ENCODE measurements at places on chromosomes 16 and 17. TPM values are rescaled to one million over a fixed set of nuclear protein-coding genes. Genes with fewer than 3 reads are reported as not detected.

GRCh38 chr17:47745037-47745380 is 12.0 kb downstream of the TBX21 start:
- no peak for DNase-seq

DNA sequence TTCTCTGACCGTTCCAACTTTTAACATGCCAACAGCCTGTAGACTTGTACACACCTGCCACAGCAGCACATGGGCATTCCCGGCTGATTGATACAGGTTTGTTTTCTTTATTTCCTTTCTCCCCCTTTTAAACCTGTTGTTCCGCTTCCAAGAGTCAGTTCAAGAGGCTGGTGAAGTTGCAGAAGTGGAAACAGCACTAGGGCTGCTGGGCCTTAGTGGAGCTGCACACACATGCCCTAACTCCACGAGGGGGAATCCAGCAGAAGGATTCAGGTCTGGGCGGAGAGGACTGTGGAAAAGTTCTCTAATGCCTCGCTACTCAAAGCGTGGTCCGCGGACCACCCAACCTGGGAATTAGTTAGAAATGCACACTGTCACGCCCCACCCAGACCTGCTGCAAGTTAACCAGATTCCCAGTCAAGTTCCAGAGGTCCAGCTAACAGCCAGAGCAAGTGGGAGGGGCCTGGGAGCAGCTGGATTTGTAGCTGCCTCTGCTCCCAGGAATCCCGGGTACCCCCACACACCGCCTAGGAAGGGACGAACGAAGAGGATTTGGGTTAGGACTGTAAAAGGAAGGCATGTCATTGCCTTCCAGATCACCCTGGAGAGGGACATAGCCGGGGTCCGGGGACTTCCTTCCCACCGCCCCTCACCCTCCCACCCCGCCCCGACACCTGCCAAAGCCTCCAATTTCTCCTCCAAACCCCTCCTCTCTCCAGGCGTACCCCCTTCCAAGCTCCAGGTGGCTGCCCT is 542 bp downstream of the SLC39A11 start:
- DNase-seq: no peak

The CD79B gene
- total RNA-seq: 31.8 TPM

The CENPX gene
- total RNA-seq: 109 TPM

DNA sequence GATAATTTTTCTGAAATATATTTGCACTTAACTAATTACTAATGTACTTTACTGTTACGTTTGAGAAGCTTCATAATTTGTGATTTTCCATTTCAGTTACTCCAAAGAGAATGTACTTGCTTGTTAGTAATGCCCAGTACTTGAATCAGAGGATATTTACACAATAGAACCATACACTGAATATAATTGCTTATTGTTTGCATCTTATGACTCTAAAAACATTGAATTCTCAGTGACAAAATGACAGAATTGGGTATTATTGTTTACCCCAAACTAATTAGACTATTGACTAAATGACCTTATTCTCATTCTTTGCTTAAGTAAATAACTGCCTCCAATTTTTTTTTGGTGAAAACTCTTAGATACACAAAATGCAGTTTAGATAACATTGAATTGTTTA is 8.9 kb downstream of the CCP110 start:
- DNase-seq: no peak

DNA sequence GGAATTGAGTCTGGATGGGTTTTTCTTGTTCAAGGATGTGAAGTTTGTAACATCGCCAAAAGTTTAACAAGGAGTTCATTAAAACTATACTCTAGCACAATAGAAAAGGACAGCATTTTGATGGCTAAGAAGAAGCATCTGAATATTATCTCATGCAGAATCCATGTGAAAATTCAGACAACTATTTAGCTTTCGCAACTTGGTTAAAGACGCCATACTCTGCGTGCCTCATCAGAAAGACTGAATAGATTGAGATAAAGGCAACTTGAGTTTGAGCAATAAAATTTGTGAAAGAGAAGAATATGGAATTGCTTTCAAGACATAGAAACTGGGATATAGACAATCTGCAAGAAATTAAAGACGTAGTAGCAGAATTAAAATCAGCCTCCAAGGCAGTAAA is 151.1 kb upstream of the MYOCD start:
- no peak for DNase-seq

GRCh38 chr16:372302-372983 is 2.1 kb upstream of the MRPL28 start:
- no peak for DNase-seq

- no peak for DNase-seq
Measured at GRCh38 chr17:42138749-42139492, 15.9 kb downstream of the RAB5C start.

The CLEC10A gene
- total RNA-seq: not detected

DNA sequence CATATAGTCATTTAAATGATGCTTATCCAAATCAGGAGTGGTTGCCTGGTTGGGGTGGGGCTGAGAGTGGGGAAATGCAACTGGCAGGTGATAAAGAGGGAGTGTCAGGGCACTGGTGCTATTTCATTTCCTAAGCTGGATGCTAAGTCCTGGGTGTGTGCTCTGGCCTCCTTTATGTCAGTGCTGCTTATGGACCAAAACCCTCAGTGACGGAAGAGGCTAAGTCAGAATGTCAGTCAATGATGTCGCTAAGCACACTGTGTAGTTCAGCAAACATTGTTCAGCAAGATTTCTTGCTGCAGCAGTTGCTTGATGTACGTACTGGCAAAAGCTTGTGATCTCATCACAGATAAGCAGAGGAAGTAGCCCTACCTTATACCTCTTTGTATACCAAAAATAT is 16.4 kb upstream of the FLCN start:
- no peak for DNase-seq

DNA sequence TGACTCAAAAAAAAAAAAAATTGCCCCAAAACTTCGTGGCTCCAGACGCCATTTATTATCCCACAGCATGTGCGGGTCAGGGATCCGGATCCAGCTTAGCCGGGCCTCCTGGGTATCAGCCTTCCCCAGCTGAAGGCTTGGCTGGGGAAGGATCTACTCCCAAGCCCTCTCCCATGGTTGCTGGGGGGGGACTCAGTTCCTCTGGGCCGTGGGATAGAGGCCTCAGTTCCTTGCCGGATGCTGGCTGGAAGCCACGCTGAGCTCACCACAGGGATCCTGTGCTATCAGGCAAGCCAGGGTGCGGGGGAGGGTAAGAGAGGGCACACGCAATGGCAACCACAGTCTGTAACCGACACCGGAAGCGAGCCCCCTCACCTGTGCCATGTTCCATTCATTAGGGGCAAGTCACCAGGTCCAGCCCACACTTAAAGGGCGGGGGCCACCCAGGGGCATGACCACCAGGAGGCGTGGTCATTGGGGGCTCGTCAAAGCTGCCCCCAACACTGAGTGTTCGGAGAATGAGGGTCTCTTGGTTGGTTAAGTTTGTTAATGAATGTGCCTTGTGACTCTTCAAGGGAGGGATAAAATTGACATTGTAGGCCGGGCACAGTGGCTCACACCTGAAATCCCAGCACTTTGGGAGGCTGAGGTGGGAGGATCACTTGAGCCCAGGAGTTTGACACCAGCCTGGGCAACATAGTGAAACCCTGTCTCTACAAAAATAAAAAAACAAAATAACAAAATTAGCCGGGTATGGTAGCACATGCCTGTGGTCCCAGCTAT is 210.0 kb upstream of the GSE1 start:
- DNase-seq: no peak

DNA sequence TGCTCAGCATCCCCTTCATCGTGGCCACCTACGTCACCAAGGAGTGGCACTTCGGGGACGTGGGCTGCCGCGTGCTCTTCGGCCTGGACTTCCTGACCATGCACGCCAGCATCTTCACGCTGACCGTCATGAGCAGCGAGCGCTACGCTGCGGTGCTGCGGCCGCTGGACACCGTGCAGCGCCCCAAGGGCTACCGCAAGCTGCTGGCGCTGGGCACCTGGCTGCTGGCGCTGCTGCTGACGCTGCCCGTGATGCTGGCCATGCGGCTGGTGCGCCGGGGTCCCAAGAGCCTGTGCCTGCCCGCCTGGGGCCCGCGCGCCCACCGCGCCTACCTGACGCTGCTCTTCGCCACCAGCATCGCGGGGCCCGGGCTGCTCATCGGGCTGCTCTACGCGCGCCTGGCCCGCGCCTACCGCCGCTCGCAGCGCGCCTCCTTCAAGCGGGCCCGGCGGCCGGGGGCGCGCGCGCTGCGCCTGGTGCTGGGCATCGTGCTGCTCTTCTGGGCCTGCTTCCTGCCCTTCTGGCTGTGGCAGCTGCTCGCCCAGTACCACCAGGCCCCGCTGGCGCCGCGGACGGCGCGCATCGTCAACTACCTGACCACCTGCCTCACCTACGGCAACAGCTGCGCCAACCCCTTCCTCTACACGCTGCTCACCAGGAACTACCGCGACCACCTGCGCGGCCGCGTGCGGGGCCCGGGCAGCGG is 3.2 kb downstream of the UTS2R start:
- DNase-seq: no peak

DNA sequence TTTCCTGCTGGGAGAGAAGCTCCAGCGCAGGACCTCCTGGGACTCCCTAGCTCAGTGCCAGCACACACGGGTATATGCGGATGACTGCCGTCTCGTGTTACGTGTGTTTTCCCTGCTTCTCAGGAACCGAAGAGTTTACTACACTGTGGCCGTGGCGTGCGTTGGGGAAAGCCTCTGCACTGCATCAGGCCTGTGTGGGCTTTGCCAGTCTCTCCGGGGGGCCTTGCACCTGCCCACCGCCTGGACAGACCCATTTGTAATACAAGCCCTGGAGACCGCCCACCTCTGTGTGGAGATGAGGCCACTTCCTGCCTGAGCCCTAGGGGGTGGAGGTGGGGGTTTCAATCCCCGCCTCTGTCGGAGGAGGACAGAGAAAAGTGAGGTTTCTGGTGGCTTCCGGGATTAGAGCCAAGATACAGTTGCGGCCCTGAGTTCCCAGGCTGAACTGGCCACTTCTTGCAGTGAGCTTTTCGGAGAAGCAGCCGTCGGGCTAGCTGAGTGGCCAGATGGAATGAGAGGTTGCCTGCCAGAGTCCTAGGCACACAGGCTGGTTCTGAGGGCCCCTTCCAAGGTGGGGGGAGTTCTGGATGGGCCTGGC is 43.4 kb upstream of the GSE1 start:
- DNase-seq: no peak

DNA sequence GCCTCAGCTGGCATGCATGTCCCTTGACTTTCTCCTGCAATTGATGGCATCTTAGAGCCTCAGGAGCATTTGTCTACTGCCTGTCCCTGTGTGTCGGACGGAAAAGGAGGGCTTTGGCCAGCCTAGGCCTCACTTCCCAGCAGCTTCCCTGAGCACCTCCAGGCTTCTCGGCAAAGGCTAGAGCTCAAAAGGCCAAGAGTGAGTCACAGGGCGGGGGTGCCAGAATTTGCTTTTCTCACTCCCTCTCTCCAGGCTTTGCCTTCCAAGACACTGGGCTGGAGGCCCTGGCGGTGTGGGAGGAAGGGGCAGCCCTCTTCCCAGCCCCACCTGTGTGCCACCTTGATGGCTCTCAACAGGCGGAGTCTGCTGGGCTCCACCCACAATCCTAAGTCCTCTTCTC is 107.3 kb upstream of the MAF start:
- DNase-seq: no peak

- DNase-seq: no peak
Measured at GRCh38 chr16:74954763-74955162, 30.2 kb downstream of the WDR59 start.

All from activated T-helper 1 cell treated with anti-CD3 and anti-CD28 coated beads, Interleukin-12 subunit alpha, Interleukin-12 subunit beta, Interleukin-2, Interleukin-4 antibody, amounts not matched to agents 30 ng/mL and 10 ng/mL and 1 ng/mL, durations not matched to agents 14 hours and 24 hours and 36 hours (primary cell).